ENCODE measurements at places on chromosomes 3 and 15.

DNA sequence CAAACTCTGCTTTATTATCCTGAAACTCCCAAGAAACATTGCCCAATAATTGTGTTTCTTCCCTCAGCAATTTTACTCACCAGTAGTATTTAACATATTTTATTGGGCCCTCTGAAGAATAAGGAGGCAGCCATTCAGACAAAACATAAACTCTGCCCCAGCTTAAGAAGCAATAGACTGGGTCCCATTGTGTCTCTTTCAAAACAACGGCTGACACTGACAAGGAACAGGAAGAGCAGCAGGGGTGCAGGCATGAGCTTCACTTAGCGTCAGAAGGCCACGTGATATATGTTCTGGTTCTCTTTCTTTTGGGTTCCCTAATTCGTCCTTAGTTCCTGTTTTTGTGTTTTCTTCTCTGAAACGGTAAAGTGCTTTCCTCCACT, 242.3 kb downstream of the FHIT start:
- DNase-seq = no peak
- H3K27ac ChIP-seq = no peak overlapping the region
- H3K36me3 ChIP-seq = no peaks in the 10 kb centered on the region
- no peaks in the 10 kb centered on the region for H3K27me3 ChIP-seq
- no peak overlapping the region for H3K4me3 ChIP-seq

DNA sequence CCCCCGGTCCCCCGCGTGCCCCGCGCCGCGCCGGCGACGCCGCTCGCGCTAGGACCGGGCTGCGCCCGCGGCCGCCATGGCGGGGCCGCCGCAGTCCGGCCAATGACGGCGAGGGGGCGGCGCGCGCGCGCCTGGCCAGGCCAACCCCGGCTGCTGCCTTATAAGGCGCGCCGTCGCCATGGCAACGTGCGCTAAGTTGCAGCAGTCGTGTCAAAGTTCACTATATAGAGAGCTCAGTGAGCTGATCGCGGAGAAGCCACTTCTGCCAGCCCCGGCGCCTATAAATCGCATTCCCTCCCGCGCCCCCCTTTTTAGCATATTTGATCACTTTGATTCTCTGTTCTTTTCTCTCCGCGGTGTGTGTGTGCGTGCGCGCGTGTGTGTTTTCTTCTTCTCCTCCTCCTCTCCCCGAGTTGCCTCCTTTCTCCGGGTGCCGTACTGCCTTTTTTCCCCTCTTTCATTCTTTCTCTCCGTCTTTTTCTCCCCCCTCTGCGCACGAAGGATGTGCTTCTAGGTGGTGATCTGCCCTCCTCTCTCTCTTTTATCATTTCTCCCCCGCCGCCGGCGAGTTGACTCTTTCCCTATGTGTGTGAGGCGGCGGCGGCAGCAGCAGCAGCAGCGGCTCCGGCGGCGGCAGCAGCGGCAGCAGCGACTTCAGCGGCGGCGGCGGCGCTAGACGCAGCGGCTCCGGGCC, at the start of gene NR2F2:
Gene NR2F2, plus strand, starts transcription at position 251 of the 694 bp plus-strand sequence. CDS start 1,406 bp downstream, outside the sequence.
- no peak for DNase-seq
- no peaks in the 10 kb centered on the region for H3K27me3 ChIP-seq
- H3K27ac ChIP-seq = no peak within 1 kb of the TSS
- no peaks in the 10 kb centered on the region for H3K4me1 ChIP-seq
- peak within 1 kb of the TSS; percentile 44 for H3K4me3 ChIP-seq

DNA sequence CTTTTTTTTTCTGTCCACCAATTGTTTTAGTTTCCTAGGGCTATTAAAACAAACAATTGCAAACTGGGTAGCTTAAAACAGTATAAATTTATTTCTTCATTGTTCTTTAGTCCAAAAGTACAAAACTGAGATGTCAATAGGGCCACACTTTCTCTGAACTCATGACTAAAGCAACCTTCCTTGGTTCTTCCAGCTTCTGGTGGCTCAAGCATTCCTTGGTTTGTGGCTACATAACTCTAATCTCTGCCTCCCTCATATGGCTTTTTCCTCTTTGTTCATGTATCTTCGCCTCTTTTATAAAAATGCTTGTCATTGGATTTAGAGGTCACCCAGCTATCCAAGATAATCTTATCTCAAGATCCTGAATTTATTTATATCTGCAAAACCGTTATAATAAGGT, 914.5 kb upstream of the EPHA6 start:
- H3K4me1 ChIP-seq = no peaks in the 10 kb centered on the region
- no peak for DNase-seq
- no peak overlapping the region for H3K27ac ChIP-seq
- H3K27me3 ChIP-seq = no peaks in the 10 kb centered on the region

GRCh38 chr3:146543461-146544001, 876 bp downstream of the PLSCR1 start:
- H3K36me3 ChIP-seq = no peaks in the 10 kb centered on the region
- H3K4me3 ChIP-seq = peak overlapping the region; percentile 82
- H3K27ac ChIP-seq = no peak overlapping the region
- H3K27me3 ChIP-seq = no peaks in the 10 kb centered on the region
- DNase-seq = no peak

DNA sequence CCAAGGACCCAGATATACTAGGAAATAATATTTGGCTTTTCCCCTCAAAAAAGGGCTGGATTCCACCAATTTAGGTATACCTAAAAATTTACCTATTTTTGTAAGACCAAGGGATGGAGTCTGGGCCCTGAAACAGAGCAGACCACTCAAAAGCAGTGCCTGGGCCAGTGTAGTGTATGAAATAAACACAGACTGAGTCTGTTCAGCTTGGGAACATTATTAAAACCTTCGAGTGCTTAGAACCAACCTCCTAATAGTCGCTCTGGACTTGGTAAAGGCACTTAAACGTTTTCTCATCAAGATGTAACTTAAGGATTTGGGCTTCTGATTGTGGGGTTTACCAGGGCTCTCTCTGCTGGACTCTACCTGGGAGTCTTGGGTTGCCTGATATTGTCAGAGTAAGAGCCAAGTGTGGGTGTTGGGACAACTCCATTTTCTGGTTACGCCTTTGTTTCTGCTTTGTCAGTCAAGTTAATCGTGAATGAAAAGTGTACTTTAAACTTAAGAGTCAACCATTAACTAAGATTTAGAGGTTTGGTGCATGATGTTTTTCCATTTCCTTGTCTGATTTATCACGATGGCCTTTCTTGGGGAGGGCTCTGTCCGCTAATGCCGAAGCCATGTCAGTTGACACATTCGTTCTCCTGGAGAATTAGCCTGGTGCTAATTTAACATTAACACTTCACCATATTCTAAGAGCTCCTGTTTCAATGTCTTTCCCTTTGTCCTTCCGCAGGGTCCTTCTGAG, 221.0 kb upstream of the TPM1 start:
- no peaks in the 10 kb centered on the region for H3K36me3 ChIP-seq
- no peak overlapping the region for H3K27ac ChIP-seq
- H3K27me3 ChIP-seq = no peaks in the 10 kb centered on the region
- no peaks in the 10 kb centered on the region for H3K4me1 ChIP-seq
- no peak for DNase-seq

DNA sequence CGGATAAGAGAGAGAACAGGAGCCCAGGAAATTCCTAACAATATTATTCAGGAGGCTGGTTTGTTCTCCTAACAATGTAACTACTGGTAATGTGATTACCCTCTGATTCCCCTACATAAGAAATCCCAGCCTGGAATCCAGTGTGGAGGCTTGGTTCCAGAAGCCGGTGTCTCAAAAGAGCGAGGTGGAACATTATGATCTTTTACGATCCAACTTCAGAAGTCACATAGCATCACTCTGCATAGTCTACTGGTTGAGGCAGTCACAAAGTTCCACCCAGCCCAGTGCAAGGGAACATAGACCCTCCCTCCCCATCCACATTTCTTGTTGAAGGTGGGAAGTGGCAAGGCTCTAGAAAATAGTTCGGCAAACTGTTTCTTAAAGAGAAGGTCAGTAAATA, 81.6 kb upstream of the GALNT15 start:
- H3K27ac ChIP-seq = no peak overlapping the region
- H3K36me3 ChIP-seq = no peaks in the 10 kb centered on the region
- no peak for DNase-seq
- H3K27me3 ChIP-seq = no peaks in the 10 kb centered on the region
- H3K4me3 ChIP-seq = no peak overlapping the region

DNA sequence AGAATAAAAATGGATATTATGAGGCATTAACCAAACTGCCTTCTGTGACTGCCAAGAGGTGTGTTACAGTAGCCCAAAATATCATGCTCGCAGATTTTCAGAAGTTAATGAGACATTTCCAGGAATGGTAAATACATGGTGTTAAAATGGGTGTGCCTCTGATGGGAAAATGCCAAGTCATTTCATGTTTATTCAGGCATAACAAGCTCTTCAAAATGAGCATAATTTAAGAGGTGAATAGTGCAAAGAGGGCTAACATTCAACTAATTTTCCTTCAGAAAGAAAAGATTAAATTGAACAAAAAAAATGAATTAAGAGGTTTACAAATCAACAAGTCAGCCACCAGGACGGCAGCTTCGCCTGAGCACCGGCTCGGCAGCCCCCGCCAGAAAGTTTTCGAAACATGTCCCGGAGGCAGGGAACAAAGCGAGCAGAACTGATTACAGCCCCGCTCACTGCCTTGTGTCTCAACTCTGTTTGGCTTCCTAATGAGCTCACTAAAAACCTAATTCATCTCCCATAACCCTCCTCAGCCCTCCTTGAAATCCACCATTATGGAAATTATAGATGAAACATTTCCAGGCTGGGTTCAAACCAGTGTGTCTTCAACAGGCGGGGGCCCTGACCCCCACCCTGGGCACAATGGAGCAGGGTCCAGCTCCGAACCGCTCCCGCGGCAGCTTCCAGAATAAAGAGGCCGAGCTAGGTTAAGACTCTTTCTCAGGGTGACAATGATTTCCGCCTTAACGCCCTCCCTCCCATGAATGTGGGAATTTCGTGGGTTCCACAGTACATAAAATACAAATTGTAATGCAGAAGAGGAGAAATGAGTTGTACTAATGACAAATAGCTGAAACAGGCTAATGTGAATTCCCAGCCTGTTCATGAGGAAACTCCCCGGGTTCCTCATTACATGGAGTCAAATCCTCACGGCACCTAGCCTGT, 43.9 kb downstream of the MEIS2 start:
- H3K4me1 ChIP-seq = no peaks in the 10 kb centered on the region
- no peak overlapping the region for H3K4me3 ChIP-seq
- H3K27me3 ChIP-seq = no peaks in the 10 kb centered on the region
- DNase-seq = no peak
- no peak overlapping the region for H3K27ac ChIP-seq

- H3K4me1 ChIP-seq = no peaks in the 10 kb centered on the region
- no peak for DNase-seq
- H3K4me3 ChIP-seq = no peak overlapping the region
- H3K36me3 ChIP-seq = no peaks in the 10 kb centered on the region
- no peaks in the 10 kb centered on the region for H3K27me3 ChIP-seq
Measured at GRCh38 chr3:8206971-8207617, 294.5 kb upstream of the LMCD1 start.

- H3K4me3 ChIP-seq = no peak overlapping the region
- no peaks in the 10 kb centered on the region for H3K4me1 ChIP-seq
Measured at GRCh38 chr15:47194718-47195117, 522.6 kb upstream of the SEMA6D start.

GRCh38 chr3:167837466-167837865, 101.9 kb downstream of the SERPINI1 start:
- no peak overlapping the region for H3K4me3 ChIP-seq
- H3K36me3 ChIP-seq = no peaks in the 10 kb centered on the region
- no peak overlapping the region for H3K27ac ChIP-seq

GRCh38 chr15:36484038-36484778, 95.2 kb upstream of the CDIN1 start:
- no peaks in the 10 kb centered on the region for H3K36me3 ChIP-seq
- H3K27me3 ChIP-seq = no peaks in the 10 kb centered on the region
- DNase-seq = no peak
- no peak overlapping the region for H3K4me3 ChIP-seq
- H3K4me1 ChIP-seq = no peaks in the 10 kb centered on the region

- H3K4me1 ChIP-seq = no peaks in the 10 kb centered on the region
- H3K36me3 ChIP-seq = no peaks in the 10 kb centered on the region
- H3K27me3 ChIP-seq = no peaks in the 10 kb centered on the region
- no peak overlapping the region for H3K27ac ChIP-seq
Measured at GRCh38 chr3:134407239-134407625, 33.0 kb upstream of the AMOTL2 start.

GRCh38 chr3:39166134-39166710, 12.8 kb upstream of the CSRNP1 start:
- H3K27me3 ChIP-seq = no peaks in the 10 kb centered on the region
- H3K27ac ChIP-seq = no peak overlapping the region
- no peak overlapping the region for H3K4me3 ChIP-seq

- H3K27ac ChIP-seq = peak overlapping the region; percentile 91
- H3K27me3 ChIP-seq = no peaks in the 10 kb centered on the region
- peaks cover 44% of the 10 kb centered on the region for H3K4me1 ChIP-seq
- no peaks in the 10 kb centered on the region for H3K36me3 ChIP-seq
- peak overlapping the region; percentile 79 for H3K4me3 ChIP-seq
Measured at GRCh38 chr3:52246264-52246620, 683 bp downstream of the PPM1M start.

GRCh38 chr15:57832183-57832582, 125.7 kb downstream of the POLR2M start:
- no peak for DNase-seq
- H3K36me3 ChIP-seq = no peaks in the 10 kb centered on the region
- no peaks in the 10 kb centered on the region for H3K4me1 ChIP-seq
- H3K27ac ChIP-seq = no peak overlapping the region

DNA sequence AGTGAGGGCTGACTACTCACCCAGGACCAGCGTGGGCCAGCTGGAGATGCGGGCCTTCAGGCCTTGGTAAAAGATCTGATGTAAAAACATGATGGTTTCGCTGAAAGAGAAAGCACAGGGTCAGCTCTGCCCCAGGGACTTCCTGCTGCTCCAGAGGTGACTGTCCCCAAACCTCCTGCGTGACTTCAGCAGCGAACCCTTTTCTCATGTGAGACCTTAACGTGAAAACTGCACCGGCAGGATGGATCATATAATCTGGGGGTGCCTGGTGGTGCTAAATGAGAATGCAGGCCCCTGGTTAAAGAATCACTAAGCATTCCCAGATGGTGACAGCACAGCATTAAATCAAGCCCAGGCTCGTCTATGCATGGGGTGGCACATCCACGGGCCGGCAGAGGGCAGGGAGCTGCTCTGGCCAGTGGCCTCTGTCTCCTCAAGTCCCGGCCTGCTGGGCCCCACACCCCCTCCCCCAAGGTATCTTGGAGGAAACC, 55.4 kb downstream of the RASGRF1 start:
- no peak overlapping the region for H3K4me3 ChIP-seq
- no peaks in the 10 kb centered on the region for H3K27me3 ChIP-seq
- H3K4me1 ChIP-seq = no peaks in the 10 kb centered on the region
- DNase-seq = no peak

DNA sequence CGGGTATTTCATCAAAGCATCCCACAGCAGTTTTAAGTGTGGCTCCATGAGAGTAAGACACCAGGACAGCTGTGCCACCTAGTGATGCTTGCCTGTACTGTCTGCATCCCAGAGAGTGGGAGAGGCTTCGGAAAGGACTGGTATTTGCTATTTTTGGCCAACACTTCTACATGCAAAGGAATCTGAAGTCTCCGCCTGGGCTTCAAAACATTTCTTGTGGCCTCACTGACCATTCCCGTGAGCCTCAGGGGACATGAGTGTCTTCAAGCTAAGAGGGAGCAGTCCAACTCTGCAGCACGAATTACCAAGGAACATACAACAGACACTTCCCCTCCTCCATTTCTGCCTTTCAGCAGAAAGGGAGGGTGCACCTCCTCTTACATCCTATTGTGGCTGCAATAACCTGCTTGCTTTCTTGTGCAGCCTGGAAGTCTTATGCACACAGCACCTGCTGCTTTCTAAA, 177.5 kb downstream of the RORA start:
- H3K36me3 ChIP-seq = no peaks in the 10 kb centered on the region
- H3K4me3 ChIP-seq = no peak overlapping the region
- H3K27ac ChIP-seq = no peak overlapping the region
- no peak for DNase-seq
- no peaks in the 10 kb centered on the region for H3K4me1 ChIP-seq
